ENCODE measurements at places on chromosomes 12 and 14.

- DNase-seq: no peak
These were observed 761.5 kb downstream of the GALC start for GRCh38 chr14:87231336-87232026.

DNA sequence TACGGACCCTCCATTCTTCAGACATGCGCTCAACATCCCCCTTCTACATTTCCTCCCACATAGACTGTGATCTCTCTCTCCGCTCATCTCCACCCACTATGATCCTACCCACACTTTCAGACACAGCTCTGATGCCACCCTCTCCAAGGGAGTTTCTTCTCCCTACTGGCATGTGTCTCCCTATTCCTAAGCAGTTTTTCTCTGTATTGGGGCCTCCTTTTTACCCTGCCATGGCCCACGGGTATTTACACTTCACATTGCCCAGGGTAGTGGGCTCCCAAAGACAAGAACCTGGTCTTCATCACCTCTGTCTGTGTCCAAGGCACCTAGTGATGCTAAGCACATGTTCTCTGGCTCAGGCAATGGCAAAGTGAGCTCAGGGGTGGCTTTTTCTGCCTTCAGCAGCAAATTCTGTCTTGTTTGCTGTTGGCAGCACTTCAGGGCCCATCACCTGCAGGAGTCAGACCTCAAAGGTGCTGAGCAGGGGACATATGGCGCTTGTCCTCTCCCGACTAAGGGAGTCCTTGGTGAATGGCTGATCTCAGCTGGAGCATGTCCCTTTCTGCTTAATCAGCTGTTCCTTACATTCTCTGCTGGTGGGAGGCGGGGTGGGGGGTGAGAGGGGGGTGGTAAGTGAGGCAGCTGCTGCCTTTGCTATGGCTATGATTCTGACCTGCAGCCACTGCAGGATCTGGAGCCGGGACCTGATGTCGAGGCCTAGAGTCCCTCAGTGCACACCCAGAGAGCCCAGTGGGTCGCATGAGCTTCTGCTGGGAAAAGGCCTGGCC is 256.8 kb downstream of the PCNX1 start:
- DNase-seq: no peak

DNA sequence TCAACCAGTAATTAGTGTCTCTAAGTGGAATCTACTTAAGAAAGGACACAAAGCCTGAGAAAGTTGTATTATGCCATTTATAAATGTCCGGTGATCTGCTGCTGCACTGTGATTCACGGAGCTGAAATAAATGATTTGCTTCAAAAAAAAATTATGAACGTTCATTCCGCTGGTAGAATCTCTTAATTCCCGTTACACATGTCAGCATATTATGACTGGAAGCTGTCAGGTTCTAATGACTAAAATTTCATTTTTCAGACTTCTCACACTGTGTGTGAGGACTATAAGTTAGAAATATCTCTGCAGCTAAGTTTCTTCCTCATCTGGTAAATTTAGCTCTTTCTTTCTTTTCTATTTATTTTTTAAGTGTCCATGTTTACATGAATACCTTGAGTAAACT is 647.1 kb downstream of the VRK1 start:
- no peak for DNase-seq

GRCh38 chr12:49932533-49933130 is 17.9 kb upstream of the AQP2 start:
- no peak for DNase-seq

- DNase-seq: no peak
These were observed 1133.8 kb upstream of the SEL1L start for GRCh38 chr14:82667501-82667900.

GRCh38 chr12:97960741-97961608 is 498.4 kb downstream of the RMST start:
- DNase-seq: no peak

- no peak for DNase-seq
These were observed 1.2 kb upstream of the FBXO33 start for GRCh38 chr14:39433452-39433813.

DNA sequence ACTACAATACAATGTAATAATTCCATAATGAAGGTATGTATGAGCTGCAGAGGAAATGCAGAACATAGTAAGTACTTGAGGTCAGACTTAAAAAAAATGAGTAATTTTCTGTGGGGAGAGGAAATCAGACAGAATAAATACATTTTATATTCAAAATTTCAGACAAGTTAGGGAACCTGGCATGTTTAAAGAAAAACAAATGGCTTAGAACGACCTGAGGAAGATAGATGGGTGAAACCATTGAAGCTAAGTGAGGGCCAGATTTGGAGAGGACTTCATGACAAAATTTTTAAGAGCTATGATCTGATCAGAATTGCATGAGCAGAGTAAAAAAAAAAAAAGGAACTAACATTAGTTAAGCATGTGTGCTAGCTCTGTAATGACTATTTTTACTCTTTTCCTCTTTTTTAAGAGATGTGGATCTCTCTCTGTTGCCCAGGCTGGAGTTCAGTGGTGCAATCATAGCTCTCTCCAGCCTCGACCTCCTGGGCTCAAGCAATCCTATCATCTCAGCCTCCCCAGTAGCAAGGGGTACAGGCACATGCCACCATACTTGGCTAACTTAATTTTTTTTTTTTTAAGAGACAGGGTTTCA is 157.6 kb upstream of the PDE3A start:
- DNase-seq: no peak

GRCh38 chr14:82410064-82410463 is 876.4 kb upstream of the SEL1L start:
- DNase-seq: no peak

GRCh38 chr12:48342980-48343379 is 7.7 kb downstream of the ZNF641 start:
- no peak for DNase-seq

DNA sequence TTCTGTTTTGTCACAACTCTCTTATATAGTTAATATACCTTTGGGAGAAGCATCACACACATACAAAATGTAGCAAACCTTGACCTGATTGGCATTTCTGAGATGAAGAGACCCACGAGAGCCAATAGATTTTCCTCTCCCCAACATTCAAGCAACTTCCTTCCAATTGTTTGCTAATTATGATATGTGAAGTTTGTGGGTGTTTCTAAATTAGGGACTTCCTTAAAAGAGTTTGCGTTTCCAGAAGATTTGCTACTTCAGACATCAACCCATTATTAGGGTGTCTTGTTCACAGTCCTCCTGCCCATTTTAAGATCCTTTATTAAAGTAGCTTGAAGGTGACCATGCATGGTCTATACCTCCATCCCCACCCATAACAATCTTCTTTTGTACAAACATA is 9.4 kb downstream of the AICDA start:
- no peak for DNase-seq

GRCh38 chr14:77107228-77107627 is 9.2 kb downstream of the CIPC start:
- DNase-seq: no peak

- no peak for DNase-seq
These were observed 17.0 kb downstream of the EAPP start for GRCh38 chr14:34522496-34522895.

GRCh38 chr14:39977198-39977597 is 545.0 kb upstream of the FBXO33 start:
- no peak for DNase-seq

DNA sequence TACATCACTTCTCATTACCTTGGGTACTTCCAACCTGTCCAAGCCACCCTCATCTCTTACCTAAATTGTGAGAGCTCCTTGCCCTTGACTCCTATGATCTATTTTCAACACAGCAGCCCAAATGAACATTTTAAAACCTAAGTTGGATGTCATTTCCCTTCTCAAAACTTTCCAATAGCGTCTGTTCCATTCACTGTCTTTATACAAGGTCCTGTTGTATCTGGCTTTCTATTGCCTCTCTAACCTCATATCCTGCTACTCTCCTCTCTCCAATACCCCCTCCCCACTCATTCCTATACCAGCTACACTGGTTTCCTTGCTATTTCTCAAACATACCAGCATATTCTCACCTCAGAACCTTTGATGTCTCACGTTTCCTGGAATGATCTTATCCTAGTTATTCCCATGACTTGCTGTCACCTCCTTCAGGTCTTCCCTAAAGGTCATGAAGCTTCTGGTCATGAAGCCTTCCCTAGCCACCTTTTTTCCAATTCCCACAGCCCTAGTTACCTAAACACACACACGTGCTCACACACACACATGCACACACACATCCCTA is 4.1 kb upstream of the KANSL2 start:
- no peak for DNase-seq

- DNase-seq: no peak
These were observed 218.6 kb downstream of the PAX9 start for GRCh38 chr14:36880276-36880675.

DNA sequence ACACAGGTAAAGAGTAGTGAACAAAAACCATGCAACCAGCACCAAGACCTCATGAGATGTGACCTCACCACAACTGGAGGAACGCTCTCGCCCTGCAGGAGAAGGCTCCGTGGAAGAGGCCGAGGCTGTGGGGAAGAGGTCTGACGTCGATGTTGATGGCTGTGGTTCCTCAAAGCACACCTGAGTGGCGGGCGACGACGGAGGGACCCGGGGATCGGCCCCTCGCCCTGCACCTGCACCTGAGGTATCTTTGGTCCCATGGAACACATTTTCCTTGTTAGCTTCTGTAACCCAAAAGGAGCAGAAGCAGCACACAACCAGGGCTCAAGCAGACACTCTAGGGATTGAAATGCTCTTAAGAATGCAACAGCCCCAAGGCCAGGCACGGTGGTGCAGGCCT is 17.9 kb downstream of the CHFR start:
- DNase-seq: no peak

GRCh38 chr12:16012117-16012516 is 101.0 kb downstream of the DERA start:
- no peak for DNase-seq

DNA sequence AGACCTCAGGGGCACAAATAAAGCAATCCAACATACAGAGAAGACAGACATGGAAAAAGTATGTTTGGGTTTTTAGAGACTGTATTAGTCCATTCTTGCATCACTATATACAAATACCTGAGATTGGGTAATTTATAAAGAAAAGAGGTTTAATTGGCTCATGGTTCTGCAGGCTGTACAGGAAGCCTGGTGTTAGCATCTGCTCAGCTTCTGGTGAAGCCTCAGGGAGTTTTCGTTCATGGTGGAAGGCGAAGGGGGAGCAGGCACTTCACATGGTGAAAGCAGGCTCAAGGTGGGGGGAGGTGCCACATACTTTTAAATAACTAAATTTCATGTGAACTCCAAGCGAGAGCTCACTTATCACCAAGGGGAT is 3.7 kb upstream of the PPP2R5C start:
- no peak for DNase-seq

- DNase-seq: no peak
These were observed 81.0 kb downstream of the ETV6 start for GRCh38 chr12:11730299-11731041.

DNA sequence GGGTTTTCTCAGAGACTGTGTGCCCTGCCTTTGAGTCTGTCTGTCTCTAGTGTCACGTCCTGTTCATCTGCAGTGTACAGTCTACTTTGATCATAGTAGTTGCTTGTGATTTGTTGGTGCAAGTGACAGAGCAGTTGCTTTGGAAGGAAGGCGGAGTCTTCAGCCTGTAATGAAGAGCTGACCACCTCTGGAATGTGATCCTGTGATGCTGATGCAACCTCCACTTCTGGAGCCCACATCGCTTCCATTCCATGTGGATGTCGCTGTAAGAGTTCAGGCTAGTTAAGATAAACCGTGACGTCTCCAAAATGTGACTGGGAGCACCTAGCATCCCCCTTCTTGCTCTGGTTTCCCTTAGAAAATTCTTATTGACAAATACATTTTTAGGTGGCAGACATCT is 51.8 kb downstream of the PELI2 start:
- no peak for DNase-seq

GRCh38 chr14:89736881-89737280 is 217.6 kb downstream of the EFCAB11 start:
- DNase-seq: no peak

DNA sequence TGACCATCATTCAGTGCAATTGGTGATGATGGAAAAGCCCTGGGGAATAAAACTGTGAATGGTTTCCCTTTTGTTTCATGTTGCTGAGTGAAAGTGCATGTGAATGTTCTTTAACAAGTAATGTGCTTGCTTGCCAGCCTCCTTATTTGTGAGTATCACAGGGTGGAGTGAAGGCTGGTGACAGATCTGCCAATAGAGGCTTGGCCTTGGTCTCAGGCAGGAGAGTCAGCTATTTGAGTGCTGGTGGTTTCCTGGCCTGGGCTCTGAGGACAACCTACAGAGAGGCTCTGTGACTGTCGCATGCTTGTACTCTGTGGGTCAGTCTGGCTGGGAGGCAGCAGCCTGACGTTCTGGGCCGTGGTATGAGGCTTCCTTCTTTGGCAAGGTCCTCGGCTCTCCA is 20.7 kb downstream of the KRT85 start:
- DNase-seq: no peak

- no peak for DNase-seq
These were observed 227.7 kb downstream of the SLC16A7 start for GRCh38 chr12:59823567-59823966.

- no peak for DNase-seq
These were observed 8.1 kb downstream of the AVIL start for GRCh38 chr12:57810450-57810849.

DNA sequence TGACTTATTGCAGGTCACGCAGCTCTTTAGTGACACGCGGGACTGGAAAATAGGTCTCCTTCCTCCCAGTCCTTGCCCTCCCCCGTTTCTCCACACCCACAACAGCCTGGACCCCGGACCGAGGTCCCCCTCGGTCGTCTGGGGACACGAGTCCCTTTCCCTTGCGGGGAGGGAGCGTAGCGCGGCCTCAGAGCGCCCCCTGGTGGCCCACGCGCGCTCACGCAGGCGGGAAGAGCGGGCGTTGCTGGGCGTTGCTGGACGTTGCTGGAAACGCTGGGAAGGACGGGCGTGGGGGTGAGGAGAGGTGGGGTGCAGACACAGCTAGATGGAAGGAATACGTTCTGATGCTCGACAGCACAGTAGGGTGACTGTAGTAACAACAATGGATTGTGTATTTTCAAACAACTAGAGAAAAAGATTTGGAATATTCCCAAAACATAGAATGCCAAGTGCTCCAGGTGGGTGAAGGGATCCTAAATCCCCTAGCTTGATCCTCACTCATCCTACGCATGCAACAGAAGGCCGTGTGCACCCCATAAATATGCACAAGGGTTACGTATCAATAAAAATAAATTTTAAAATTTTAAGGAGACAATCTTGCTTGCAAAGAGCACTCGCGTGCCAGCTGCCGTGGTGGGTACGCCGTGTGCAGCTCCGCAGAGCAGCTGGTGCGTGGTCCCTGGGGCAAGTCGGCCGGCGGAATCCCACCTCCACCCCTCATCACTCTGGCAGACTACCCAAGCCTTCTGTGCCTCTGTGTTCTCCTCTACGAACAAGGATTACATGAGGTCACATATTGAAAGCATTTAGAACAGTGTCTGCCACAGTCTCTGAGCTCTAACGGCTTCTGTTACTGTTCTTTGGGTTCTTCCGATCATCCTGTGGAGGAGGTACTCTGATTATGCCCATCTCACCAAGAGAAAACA is 87.4 kb downstream of the B4GALNT3 start:
- DNase-seq: peak; percentile 77

GRCh38 chr12:51829641-51830040 is 18.9 kb downstream of the FIGNL2 start:
- DNase-seq: no peak

GRCh38 chr12:12985817-12986408 is 14.2 kb downstream of the HEBP1 start:
- peak; percentile 14 for DNase-seq
